ENCODE measurements at places on chromosomes 4 and X.

GRCh38 chr4:186116697-186117096 is 12.2 kb downstream of the FAM149A start:
- DNase-seq, result no peak

GRCh38 chr4:51998837-51999236 is 21.3 kb downstream of the LRRC66 start:
- DNase-seq, result no peak

DNA sequence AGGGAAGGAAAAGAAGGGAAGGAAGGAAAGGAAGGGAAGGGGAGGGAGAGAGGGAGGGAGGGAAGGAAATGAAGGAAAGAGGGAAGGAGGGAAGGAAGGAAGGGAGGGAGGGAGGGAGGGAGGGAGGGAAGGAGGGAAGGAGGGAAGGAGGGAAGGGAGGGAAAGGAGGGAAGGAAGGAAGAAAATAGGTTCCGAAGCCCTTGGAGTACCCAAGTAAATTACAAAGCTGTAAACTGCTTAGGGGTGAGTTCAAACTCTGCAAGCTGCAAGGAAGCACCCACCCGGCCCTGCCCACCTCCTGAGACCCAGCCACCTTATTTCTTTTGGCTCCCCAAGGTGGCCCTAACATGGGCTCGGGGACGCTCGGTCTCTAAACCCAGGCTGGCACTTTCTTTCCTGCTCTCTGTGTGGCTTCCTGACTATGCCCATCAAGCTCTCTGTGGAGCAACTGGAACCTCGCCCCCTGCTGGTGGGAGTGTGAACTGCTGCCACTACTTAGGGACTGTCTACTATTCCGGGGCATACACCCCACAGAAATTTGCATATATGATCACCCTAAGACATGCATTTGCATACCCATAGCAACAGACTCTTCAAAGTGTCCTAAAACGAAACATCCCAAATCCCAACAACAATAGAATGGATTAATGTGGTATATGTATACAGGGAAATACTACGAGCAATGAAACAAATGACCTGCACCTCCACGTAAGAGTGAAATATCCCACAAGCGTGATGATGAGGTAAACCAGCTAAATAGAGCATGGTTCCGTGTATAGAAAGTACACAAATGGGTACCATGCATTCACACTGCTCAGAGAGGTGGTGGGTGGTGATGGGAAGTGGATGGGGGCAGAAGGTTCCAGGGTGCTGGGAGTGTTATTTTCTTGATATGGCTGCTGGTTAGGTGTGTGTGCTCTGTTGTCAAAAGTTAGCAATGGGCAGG is 151.7 kb upstream of the TBL1X start:
- DNase-seq, result no peak

DNA sequence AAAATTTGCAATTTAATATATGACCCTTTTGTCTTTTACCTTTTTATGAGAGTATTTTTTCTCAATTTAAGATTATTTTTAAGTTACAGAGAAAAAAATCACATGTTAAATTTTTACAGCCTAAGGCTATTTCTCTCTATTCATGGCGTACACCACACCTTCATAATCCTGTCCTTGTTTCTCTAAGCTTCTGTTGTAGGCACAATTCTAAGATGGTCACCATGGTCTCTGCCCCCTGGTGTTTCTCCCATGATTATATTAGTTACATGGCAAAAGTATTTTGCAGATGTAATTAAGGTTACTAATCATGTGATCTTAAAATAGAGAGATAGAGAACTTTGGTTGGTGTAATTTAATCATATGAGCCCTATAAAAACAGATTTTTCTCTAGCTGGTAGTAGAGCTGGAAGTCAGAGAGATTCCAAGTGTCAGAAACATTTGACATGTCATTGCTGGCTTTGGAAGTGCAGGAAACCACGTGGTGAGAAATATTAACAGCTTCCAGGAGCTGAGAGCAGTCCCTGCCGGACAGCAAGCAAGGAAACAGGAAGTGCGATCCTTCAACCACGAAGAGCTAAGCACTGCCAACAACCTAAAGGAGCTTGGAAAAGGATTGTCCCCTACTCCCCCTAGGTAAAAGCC is 89.8 kb downstream of the EIF4E start:
- DNase-seq, result no peak

DNA sequence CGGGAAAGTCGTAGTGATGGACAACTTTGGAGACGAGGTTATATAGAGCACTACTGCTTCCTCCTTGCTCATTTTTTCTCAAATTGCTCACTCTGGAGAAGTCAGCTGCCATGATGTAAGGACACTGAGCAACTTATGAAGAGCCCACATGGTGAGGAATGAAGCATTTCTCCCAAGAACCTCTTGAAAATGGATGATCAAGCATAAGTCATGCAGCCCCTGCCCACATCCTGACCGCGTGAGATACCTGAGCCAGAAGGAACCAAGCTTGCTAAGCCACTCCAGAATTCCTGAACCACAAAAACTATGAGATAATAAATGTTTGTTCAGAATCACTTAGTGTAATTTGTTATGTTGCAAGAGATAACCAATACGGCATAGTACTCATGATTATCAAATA is 42.8 kb downstream of the PDE5A start:
- no peak for DNase-seq

DNA sequence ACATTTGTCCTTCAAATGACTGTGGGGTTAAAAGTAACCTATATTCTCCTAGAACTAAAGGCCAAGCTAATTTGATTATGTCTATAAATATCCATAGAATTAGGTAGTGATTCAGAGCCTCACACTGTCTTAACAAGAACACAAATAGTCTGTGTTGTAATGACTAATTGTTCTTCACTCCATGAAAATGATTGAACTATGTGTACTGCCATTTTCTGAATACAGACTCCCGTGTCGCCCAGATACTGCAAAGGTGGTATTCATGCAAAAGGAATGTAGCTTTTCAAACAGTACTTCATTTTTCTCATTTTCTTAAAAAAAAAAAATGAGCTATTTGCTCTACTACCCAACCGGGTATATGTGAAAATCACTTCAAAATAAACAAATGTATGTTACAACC is 11.3 kb upstream of the PHKA2 start:
- no peak for DNase-seq

GRCh38 chr4:153137159-153137558 is 67.1 kb upstream of the TRIM2 start:
- DNase-seq, result no peak

DNA sequence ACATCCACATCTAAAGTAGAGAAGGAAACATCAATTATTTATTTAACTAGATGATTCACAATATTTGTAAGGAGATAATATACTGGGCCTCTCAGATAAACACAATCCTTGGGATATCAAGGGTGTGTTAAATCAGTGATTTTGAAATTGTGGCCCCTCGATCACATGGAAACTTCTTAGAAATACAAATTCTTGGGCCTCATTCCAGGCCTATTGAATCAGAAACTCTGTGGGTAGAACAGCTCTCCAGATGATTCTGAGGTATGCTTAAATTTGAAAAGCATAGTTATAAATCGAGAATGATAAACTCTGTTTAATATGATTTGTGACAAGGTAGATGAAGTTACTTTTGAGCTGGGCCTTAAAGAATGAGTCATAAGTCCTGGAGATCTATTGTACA is 64.3 kb upstream of the GPR174 start:
- no peak for DNase-seq

DNA sequence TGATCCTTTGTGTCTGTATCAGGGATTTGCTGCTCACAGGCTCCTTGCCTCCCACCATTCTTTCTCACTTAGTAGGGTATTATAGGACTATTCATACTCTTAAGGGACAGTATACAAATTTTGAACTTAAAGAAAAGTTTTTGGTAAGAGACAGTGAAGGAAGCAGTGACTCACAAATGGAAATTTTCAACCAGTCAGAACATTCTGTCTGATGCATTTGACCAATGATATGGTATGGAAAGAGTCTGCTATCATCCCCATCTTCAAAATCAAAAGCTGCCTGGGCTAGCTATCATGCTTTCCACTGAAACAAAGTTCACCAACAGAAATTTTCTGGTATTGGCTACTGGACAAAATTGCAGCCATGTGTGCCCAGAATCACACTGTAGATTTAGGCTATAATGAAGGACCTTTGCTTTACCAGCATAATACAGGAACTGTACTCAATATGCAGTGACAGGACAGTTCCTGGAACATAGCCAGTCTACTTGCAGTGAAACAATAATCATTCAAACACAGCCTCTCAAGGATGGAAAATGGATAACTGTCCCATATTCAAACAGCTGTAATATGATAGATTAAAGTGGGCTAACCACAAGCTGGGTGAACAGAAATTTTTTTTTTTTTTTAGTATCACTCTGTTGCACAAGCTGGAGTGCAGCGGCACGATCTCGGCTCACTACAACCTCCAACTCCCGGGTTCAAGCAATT is 109.0 kb upstream of the ACSL4 start:
- DNase-seq, result peak; percentile 66

- DNase-seq, result no peak
Measured at GRCh38 chr4:185778307-185778706, 33.7 kb downstream of the SORBS2 start.

DNA sequence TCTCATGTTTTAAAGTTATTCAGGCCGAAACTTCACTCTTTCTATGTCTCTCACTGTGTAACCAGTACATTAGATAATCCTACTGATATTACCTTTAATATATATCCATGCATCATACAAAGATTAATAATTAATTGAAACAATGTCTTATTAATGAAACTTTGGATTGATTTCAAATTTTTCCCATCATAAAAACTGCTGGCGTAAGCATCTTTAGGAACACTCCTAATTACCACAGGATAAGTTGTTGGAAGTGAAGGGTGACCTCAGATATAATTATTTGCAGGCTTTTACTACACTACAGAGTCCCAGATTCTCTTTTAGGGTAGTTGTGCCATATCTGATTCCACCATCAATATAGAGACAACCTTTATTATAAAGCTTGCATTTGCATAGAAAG is 181.3 kb upstream of the SFRP2 start:
- no peak for DNase-seq

DNA sequence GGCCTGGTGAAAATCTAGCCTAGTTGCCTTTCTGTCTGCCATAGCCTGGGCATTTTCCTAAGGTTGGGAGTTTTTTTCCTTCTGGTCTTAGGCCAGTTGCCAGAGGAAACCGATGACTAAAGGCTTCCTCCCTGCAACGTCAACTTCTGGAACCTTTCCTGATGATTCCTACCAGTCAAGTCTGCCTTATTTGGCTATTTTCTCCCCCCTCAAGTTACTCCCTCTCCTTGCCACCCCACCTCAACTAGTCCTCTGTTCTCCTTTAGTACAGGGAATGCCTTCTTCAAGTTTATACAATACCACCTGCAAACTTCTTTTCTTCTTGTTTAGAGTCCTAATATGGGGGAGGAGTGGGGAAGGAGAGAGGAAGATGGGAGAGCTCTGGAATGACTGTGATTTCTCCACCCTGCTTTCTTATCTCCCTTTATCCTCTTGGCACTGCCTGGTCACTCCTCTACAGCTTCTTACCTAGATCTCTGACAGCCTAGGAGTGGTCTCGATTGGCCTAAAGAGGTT is 10.6 kb downstream of the MSN start:
- no peak for DNase-seq

GRCh38 chrX:68571610-68572311 is 72.9 kb downstream of the YIPF6 start:
- DNase-seq, result no peak

DNA sequence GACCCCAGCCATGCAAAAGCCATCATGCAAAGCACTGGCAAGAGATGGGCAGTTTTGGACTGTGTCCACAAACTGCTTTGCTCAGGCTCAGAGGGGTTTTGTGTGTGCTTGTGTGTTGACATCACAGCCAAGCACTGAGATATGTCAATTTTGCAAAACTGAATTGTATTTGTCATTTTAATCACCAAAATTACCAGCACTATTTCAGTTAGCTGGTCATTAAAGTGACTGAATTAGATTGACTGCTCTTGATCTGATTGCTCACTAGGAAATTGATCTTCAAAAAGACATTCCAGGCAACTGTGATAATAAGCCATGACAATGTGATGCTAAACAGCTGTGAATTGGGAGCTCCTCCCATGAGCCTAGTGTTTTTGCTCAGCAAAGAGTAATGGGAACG is 337.3 kb upstream of the GNPDA2 start:
- DNase-seq, result no peak

- DNase-seq, result no peak
Measured at GRCh38 chrX:114583646-114584374, at the start of gene HTR2C. Gene HTR2C, plus strand, starts transcription at chrX:114584086. Its CDS starts 142,851 bp downstream, at chrX:114726937.

DNA sequence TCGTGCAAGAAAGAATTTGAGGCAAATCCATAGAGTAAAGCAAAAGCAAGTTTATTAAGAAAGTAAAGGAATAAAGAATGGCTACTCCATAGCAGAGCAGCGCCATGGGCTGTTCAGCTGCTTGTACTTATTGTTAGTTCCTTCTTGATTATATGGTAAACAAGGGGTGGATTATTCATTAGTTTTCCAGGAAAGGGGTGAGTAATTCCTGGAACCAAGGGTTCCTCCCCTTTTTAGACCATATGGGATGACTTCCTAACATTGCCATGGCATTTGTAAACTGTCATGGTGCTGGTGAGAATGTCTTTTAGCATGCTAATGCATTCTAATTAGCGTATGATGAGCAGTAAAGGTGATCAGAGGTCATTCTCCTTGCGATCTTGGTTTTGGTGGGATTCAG is 23.5 kb upstream of the CEP135 start:
- DNase-seq, result no peak

- DNase-seq, result no peak
Measured at GRCh38 chr4:186304866-186305505, 39.0 kb downstream of the F11 start.

- peak; percentile 18 for DNase-seq
Measured at GRCh38 chrX:129522184-129523078, 859 bp downstream of the SMARCA1 start.

DNA sequence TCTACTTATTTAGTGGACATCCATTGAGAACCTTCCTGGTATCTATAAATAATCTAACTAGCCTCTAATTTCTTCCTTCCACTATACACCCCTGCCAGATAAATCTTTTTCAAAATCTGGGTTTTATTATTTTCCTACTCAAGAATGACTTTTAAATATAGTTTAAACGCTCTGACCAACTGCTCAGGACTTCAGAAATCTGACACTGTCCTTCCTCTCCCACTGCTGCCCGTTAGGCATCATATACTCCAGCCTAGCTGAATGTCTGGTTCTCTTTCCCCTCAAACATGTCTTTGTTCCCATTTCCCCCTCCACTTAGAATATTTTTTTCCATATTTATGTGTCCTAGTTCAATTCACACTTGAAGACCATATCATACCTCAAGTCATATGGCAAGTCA is 35.2 kb upstream of the CBLL2 start:
- DNase-seq, result no peak

GRCh38 chr4:37666625-37667071 is 19.5 kb downstream of the RELL1 start:
- no peak for DNase-seq

Measured in NCI-H1105 treated with DMSO at 0.1 percent for 48 hours (cell line).